ENCODE measurements at places on chromosomes 2 and 18. TPM values are rescaled to one million over a fixed set of nuclear protein-coding genes. Genes with fewer than 3 reads are reported as not detected.

The AFF3 gene
- total RNA-seq: 2.6 TPM

DNA sequence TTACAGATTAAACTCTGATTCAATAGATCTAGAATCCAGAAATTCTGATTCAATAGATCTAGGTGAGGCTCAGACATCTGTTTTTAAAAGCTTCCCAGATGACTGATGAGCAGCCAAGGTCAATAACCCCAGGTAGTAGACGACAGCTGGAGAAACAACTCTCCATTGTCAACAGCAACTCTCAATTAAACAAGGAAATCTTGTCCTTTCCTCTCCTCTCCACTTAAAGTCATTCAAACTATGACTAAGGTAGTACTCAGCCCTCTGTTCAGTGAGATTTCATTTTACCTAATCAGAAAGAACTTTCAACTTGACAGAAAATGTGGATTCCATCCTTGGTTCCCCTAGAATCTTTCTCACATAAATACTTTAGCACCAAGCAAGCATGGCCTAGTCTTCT is 94.6 kb upstream of the SCG2 start:
- DNase-seq: no peak

- no peak for DNase-seq
Measured at GRCh38 chr2:147789287-147789686, 55.5 kb upstream of the ACVR2A start.

DNA sequence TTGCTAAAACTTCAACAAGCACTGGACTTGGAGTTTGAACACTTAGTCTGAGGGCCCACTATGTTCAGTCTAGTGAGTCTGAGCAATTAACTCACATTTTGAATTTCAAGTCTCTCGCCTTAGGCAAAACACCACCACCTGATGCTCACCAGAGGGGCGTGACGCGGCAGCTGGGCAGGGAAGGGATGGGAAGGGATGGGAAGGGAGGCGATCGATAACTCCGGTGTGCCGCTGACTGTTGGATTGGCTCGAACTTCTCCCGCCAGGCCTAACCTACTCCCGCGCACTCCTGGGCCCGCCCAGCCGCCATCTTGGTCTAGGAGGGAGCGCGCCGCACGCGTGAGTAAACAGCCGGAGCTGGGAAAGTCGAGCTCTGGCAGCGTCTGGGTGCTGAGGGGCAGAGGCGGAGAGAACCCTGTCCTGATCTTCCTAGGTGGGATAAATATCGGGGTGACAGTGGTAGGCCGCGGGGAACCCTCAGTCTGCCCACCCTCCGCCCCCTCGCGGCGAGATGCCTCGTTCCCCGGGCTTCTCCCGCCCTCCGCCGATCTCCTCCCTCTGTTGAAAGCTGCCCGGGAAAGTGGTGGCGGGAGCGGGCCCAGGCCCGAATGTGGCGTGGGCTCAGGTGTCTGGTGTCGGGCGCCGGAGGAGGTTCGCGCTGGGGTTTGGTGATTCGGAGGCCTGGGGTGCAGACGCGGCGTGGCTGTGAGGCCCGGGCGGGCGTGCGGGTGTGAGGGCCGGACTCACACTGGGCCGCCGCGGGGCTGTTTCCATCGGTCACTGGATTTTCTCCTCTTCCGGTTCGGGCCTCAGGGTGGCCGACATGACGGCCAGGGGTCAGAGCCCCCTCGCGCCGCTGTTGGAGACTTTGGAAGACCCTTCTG is at the start of gene RIF1:
Gene RIF1 (plus strand): TSS at position 302 of the 884 bp plus-strand sequence. CDS start 522 bp downstream, at position 824.
- peak; percentile 84 for DNase-seq

DNA sequence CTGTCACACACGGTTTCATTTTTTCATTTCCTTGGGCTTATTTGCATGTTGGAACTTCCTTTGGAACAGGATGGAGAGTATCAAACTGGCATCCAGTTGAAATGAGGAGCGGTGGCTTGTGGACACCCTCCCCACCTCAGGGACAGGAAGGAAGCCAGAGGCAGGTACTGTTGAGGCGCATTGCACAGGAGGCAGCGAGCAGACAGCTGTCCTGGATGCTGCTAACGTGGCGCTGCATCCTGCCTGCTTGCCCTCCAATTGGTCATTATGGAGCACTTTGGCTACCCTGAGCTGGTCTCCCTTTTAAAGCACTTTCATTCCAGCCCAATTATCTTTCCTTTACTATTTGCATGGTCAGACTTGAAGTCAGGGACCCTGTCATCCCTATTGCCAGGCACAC is 80.7 kb upstream of the ITGA4 start:
- no peak for DNase-seq
